ENCODE measurements at places on chromosomes 6 and 20. TPM values are rescaled to one million over a fixed set of nuclear protein-coding genes. Genes with fewer than 3 reads are reported as not detected.

DNA sequence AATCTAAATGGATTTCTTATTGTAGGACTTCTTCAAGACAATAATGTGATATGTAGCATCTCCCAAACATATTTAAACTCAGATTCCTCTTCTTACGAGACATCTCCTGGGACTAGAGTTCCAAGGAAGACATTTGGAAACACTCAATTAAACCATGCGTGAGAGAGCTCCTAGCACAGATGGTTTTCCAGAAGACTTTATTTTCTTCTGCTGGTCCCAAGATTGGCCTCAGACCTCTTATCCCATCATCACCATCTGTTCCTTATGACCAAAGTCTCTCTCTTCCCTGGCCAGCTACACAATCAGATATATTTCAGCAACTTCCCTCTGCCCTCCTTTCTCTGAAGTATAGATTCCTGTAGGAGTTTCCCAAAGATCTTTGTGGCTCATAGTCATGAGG, 93.2 kb upstream of the JARID2 start:
- no peaks in the 10 kb centered on the region for H3K36me3 ChIP-seq
- DNase-seq = no peak
- no peak overlapping the region for H3K4me3 ChIP-seq
- H3K27ac ChIP-seq = no peak overlapping the region
- H3K4me1 ChIP-seq = no peaks in the 10 kb centered on the region

- no peak overlapping the region for H3K27ac ChIP-seq
- H3K4me1 ChIP-seq = no peaks in the 10 kb centered on the region
Observed at GRCh38 chr6:155400654-155400965, 55.0 kb downstream of the NOX3 start.

DNA sequence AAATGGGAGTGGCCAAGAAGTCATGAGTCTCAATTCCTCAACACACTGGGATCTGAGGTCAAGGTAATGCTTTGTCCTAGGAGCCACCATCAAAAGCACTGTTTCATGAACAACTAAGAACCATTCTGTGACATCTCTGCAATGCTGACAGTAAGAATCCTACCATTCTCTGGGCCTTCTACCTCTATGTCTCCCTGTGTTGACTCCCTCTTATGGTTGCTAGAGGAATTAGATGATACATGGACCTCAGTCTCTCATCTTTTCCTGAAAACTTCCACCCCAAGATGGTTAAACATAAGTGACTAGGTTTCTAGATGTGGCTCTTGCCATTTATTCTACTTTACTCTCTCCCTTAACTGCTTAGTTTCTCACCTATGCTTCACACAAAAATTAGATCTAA, 9.1 kb downstream of the MTRF1L start:
- peaks cover 7% of the 10 kb centered on the region for H3K36me3 ChIP-seq
- DNase-seq = no peak
- H3K27me3 ChIP-seq = no peaks in the 10 kb centered on the region
- H3K27ac ChIP-seq = no peak overlapping the region
- H3K4me3 ChIP-seq = no peak overlapping the region

DNA sequence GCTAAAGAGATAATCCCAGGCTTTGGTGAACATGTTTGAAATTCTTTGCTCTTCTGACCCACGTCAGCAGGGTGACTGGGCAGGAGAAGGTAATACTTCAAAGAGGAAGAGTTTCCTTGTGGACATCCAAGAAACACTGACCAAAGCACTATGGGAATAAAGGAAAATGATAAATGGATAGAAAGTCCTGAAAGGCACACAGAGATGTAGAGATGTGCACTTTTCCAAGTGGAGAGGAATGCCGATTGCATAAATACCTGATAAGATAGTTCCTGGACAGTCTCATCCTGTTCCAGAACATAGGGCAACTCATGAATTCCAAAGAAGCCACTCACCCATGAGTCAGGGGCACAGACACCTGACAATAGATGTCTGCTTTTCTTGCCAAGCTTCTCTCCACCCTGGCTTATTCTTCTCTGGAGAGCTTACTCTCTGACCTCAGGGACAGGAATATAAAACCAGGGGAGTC, 191.3 kb upstream of the FOXA2 start:
- H3K27me3 ChIP-seq = no peaks in the 10 kb centered on the region
- no peaks in the 10 kb centered on the region for H3K36me3 ChIP-seq
- H3K4me3 ChIP-seq = no peak overlapping the region

DNA sequence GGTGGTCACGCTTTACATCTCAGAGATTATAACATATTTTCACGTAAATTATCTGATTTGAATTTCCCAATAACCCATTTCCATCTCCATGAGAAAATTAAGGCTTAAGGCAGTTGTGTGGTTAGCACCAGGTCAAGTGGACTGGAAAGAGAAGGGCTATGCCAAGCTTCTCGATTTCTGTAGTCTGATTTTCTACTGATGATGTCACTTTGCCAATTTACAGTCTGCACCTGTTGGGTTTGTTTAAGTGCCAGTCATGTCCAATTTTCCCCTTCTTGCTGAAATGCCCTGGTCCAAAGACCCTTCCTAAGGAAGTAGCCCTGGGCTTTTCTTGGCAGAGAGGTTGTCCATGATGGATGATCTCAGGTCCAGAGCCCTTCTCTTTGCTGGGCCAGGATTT, 562.3 kb upstream of the BTBD3 start:
- peaks cover 7% of the 10 kb centered on the region for H3K4me1 ChIP-seq
- no peak overlapping the region for H3K4me3 ChIP-seq
- no peaks in the 10 kb centered on the region for H3K27me3 ChIP-seq
- H3K27ac ChIP-seq = no peak overlapping the region

DNA sequence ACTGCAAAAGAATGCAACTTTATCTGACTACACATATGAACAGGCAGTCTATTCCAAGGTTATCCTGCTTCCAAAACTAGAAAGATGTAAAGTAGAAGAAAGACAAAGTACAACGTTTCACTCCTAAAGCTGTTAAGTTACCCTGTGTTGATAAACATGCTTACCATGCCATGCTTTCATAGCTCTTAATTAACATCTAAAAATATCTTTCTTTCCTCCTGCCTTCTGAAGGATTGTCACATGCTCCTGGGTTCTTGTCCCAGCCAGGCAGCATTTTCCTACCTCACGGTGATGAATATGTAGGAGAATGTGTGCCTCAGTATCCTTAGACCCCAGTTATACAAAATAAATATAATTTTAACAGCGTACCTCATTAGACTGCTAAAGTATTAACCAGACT, 344.6 kb downstream of the SYNE1 start:
- no peaks in the 10 kb centered on the region for H3K27me3 ChIP-seq
- H3K27ac ChIP-seq = no peak overlapping the region
- DNase-seq = no peak
- H3K4me3 ChIP-seq = no peak overlapping the region

DNA sequence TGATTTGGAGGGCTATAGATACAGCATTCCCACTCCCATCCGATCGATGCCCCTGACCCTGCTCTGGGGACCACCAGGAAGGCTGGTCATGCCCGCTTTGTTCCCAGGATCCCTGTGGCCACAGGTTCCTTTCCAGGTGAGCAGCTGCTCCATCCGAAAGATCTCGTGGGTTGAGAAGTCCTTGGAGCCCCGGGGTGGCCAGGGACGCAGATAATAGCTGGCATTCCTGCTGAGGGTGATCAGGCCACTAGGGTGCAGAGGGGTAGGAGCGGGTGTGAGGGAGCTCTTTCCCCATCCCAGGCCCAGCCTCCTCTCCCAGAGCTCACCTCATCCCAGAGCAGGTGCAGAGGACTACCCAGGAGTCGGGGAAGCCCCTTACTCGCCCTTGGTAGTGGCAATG, 7.4 kb downstream of the ADAM33 start:
- H3K27ac ChIP-seq = no peak overlapping the region
- H3K4me1 ChIP-seq = no peaks in the 10 kb centered on the region
- peaks cover 36% of the 10 kb centered on the region for H3K27me3 ChIP-seq
- no peaks in the 10 kb centered on the region for H3K36me3 ChIP-seq

DNA sequence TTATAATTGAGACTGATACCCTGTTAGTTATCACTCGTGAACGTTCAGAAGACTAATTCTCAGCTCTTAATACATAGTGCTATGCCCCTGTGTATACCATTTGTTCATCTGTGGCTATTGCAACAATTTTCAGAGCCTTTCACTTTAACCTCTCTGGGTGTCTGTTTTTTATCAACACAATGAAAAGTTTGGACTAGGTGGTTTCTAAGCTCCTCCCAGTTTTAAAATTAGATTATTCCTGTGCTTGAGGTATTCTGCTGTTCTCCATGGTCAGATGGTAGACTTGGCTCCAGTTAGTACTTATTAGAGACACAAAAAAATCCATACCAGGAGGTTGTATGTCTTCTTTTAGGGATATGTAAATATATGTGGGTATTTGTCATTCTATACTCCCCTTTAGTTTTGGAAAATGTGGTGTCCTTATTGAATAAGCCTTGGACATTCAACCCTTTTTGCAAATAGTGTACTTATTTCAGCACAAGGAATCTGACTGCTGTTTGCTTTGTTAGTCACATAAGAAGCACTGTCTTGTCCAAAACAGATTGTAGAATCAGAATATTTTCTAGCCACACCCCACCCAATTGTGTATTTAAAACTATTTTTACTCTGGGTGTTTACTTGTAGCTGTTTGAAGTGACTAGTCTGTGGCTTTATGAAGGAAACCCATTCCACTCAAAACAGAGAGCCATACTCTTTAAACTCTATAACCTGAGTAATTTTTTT, 2.0 kb upstream of the COL10A1 start:
- H3K36me3 ChIP-seq = no peaks in the 10 kb centered on the region
- H3K27me3 ChIP-seq = no peaks in the 10 kb centered on the region
- DNase-seq = no peak
- no peak overlapping the region for H3K27ac ChIP-seq

- peak overlapping the region; percentile 49 for H3K4me3 ChIP-seq
- no peaks in the 10 kb centered on the region for H3K27me3 ChIP-seq
- H3K27ac ChIP-seq = peak overlapping the region; percentile 26
Observed at GRCh38 chr20:40683894-40684268, 5.2 kb downstream of the MAFB start.

DNA sequence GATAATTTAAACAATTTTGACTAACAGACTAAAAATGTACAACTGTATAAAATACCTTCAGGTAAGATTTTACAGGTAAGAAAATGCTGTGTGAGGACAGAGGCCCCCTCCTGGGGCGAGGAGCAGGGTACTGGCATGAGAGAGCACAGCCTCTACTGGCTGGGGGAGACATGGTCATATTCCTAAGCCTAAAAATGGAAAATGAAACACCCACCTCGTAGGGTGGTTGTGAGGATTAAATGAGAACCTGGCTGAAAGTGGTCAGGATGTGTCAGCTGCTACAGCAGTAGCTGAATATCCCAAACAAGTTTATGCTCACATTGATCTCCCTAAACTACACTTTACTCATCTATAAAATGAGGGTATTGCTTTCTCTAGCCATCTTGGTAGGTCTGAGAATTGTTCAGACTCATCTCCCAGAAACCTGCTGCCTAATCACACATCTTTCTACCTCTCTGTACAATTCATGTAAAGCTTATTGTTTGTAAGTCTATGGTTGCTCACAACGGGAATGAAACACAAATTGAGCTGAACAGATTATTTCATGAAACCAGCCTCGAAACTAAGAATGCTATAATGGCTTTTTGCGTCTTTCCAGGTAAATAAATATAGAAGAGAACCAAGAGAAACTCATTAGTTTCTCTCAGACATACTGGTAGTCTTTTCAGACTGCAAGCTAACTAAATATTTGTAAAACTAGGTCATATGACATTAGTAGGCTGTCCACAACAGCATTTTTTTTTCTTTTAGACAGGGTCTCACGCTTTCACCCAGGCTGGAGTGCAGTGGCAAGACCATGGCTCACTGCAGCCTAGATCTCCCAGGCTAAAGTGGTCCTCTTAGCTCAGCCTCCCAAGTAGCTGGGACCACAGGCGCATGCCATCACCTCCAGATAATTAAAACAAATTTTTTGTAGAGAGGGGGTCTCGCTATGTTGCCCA, 69.6 kb downstream of the POPDC3 start:
- H3K4me1 ChIP-seq = peaks cover 22% of the 10 kb centered on the region
- H3K4me3 ChIP-seq = no peak overlapping the region
- no peak for DNase-seq
- H3K27me3 ChIP-seq = no peaks in the 10 kb centered on the region
- H3K27ac ChIP-seq = peak overlapping the region; percentile 56

GRCh38 chr20:50034567-50035180, 51.9 kb downstream of the SNAI1 start:
- H3K4me3 ChIP-seq = no peak overlapping the region
- no peak overlapping the region for H3K27ac ChIP-seq
- H3K36me3 ChIP-seq = no peaks in the 10 kb centered on the region
- DNase-seq = no peak
- H3K4me1 ChIP-seq = peaks cover 11% of the 10 kb centered on the region
- H3K27me3 ChIP-seq = no peaks in the 10 kb centered on the region

PRKN gene
- 5.5 TPM for polyA plus RNA-seq

ATG5 gene
- 13.5 TPM for polyA plus RNA-seq

AIG1 gene
- 4.0 TPM for polyA plus RNA-seq

SLC17A1 gene
- not detected for polyA plus RNA-seq

FHL5 gene
- 2.4 TPM for polyA plus RNA-seq

RBM24 gene
- polyA plus RNA-seq = 148 TPM

Data from psoas muscle (tissue), 8 donors.